ENCODE measurements at places on chromosomes 3 and 15. TPM values are rescaled to one million over a fixed set of nuclear protein-coding genes. Genes with fewer than 3 reads are reported as not detected.

DNA sequence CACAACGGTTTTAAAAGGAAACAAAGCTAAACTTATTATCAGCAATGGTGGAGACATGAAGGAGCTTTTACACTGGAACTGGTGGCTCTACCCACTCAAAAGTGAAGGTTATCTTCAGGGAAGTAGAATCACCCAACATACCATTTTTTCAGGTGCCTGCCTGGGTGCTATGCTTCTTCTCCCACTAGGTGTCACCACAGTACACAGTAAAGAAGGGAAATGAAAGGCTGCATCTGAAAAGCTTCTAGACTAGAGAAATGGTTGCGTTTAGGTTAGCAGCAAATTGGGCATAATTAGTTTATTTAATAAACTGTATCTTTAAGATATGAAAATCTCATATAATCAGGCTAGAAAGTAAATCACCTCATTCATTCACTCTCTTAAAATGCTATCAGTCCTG lies 47.0 kb upstream of the SELENOK start:
- DNase-seq: peak; percentile 80

GOLGA8N gene
- total RNA-seq: 12.8 TPM

DNA sequence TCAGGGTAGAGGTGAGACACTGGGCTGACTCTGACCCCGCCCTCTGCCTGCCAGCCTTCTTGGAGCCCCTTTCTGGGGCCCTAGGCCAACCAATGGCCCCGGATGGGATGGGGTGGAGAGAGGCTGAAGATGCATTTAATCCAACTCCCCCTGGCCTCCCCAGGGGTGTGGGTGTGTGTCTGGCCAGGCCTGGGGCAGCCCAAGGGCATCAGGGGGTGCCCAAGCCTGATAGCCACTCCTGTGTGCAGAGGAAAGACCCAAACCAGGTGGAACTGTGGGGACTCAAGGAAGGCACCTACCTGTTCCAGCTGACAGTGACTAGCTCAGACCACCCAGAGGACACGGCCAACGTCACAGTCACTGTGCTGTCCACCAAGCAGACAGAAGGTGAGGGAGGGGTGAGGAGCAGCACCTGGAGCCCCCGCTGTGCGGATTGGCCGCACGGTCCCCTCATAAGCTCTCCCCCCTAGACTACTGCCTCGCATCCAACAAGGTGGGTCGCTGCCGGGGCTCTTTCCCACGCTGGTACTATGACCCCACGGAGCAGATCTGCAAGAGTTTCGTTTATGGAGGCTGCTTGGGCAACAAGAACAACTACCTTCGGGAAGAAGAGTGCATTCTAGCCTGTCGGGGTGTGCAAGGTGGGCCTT lies 9.5 kb downstream of the SPINT1 start:
- no peak for DNase-seq

DNA sequence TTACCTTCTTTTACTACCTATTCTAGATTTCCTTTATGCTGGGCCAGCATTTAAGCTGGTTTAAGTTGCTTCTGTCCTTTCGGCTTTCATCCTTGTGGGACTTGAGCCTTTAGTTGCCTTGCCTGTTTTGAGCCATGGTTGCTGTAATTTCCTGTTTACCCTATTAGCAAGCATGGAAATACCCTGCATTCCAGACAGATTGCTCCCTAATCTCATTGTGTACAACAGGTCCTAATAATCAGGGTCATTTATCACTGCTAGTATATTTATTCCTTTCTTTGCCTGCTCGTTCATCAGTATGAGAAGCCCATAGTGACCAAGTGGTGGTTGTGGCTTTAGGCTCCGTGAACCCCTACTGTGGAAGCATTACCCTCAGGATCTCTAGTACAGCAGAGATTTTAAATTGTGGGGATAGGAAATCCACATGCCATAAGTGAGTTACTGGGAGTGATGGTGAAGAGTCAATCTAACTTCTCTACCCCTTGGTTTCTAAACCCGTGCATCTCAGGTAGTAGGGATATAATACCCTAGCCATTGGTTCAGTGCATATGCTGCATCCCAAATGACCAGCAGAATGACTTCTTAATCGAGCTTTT lies 31.9 kb downstream of the NCK1 start:
- no peak for DNase-seq

DNA sequence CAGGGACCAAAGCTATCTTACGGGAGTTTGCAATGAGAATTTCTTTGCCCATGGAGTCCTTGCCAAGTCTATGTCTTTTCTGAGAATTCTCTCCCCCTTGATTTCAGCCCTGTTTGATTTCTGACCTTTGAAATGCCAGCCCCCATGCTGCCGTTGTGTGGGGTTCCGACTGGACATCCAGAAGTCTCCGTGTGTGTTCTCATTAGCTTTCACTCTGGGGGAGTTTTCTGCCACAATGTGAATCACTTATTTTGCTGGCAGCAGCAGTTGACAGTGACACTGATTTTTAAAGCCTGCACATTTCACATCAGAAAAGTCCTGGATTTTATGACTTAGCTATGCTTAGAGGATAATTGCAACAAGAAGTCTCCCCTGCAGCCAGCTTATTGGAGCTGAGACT lies 98.4 kb upstream of the CTDSPL start:
- DNase-seq: no peak

ADGRG7 gene
- not detected for total RNA-seq

GRCh38 chr3:138329984-138330293 lies 288 bp upstream of the NME9 start:
- no peak for DNase-seq

DNA sequence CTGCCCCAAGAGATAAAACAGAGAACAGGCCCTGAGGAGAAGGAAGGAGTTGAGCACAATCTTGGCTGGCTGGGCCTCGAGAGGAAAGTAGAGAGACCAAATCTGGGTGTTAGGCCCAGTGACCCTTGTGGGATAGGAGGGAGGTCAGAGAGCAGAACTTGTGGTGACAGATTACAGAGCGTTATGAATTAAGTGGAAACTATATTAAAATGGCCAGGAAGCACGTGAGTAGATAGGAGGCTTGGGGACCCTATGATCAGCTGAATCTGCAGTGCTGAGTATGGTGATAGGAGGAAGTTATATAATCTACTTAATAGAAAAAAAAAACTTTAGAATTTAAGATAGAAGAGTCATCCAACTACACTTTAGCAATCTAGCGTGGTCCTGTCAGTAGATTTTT lies 30.0 kb downstream of the ST6GAL1 start:
- DNase-seq: no peak

DNA sequence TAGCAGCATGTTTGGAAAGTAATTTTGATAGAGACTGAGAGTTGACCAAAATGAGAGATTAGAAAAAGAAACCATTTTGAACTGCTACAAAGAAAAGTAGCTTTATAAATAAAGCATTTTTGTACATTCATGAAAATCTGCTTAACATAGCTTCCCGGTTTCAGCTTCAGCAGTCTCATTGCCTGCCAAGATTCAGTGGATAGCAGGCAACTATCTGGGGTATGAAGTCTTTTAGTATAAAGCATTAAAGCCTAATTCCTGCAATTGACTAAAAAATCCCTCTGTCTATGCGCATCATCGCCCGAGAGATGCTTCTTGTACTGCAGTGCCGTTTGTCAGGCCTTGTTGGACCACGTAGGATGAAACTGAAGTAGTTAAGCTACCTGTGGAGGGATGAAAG lies 588.4 kb downstream of the NAALADL2 start:
- no peak for DNase-seq

DNA sequence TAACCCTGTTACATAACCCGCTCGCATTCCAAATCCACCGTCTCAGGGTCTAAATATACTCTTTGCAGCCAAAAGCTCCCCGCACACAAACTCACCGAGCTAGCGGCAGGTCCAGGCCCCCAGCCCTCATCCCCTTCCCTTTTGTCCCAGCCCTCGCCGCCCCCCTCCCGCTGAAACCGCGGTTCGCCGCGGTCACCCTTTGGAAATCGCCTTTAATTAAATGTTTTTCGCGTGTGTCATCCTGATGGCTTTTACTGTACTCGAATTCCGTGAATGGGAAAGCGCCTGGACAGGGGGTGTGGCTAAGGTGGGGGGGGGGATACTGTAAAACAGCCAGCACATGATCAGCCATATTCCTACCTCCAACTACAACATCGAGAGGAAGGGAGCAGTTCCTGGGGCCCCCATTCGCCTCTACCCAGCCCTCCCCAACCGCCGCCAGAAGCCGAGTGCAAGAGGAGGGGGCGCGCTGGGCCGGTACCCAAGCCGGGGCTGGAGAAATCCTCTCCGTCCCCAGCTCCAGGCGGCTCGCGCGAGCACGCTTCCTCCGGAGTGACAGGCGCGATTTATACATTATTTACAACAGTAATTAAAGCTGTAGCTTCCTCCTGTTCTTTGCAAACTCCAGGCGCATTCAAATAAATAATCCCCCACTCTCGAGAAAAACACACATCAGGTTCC lies 1.7 kb downstream of the RORA start:
- DNase-seq: peak; percentile 72

DNA sequence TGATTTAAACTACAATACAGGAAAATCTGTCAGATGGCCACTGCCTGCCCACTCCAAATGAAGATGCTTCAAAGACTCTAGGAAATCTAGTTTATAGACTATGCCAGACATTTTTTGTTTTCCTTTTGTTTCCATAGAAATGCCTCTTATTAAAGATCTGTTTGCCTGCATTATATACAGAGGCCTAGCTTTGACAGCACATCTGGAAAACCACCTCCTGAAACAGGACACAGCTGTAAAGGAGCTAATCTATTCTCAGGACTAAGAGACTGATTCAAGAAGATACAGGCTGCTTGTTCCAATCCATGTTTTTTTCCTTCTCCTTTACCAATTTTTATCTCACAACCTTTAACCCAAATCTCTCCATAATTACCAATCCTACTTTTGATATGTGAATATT lies 75.3 kb upstream of the STRIT1 start:
- peak; percentile 65 for DNase-seq

GPR149 gene
- 0.41 TPM for total RNA-seq

RPP25 gene
- 3.3 TPM for total RNA-seq

GPR160 gene
- 1.3 TPM for total RNA-seq

- DNase-seq: no peak
Observed at GRCh38 chr3:54957711-54958110, 29.9 kb upstream of the LRTM1 start.

GRCh38 chr3:191380001-191380400 lies 49.7 kb upstream of the UTS2B start:
- no peak for DNase-seq

DNA sequence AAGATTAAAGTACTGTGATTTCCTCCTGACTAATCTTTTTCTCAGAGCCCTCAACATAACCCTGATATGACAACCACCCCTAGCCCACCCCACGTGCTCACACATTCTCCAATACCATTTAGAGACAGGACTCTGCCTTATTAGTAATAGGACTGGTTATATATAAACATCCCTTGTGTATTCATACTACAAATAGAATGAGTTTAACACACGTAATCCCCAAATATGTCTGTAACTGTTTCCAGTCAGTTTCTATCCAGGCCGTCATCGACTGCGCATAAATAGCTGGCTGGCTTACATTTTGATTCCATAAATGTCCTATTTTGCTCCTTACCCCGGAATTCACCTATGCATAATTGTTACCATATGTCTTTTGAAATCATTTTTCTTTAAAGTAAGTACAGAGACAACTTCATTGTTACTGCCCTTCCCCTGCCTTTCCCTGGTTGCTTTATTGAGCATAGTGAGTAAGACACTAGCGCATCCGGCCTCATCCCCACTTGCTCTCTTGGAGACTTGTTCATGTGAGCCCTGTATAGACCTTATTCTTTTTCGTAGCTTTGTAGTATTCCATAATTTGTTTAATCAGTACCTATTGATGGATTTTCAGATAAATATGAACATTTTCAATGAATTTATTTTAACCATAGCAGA lies 3.5 kb upstream of the P2RY14 start:
- DNase-seq: peak; percentile 56

DNA sequence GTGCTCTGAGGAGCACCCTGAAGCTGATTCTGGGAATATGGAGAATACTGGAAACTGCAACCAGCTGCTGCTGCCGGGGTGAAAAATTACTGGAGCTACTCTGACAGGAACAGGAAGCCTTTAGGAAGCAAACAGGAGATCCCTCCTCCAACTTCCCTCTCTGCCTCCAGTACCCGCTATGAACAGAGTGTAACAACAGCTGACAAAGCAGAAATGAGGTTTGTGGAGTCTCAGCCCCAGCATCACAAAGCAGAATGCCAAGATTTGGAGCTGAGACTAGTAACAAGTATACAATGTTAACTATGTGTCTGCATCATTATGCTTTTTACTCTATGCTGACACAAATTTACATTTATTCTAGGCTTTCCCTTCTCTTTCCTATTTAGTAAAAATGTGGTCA lies 22.7 kb upstream of the PIAS1 start:
- DNase-seq: no peak

GRCh38 chr15:84721371-84721770 lies 5.4 kb upstream of the SEC11A start:
- peak; percentile 64 for DNase-seq

- no peak for DNase-seq
Observed at GRCh38 chr15:50970524-50970923, 62.0 kb downstream of the AP4E1 start.

DNA sequence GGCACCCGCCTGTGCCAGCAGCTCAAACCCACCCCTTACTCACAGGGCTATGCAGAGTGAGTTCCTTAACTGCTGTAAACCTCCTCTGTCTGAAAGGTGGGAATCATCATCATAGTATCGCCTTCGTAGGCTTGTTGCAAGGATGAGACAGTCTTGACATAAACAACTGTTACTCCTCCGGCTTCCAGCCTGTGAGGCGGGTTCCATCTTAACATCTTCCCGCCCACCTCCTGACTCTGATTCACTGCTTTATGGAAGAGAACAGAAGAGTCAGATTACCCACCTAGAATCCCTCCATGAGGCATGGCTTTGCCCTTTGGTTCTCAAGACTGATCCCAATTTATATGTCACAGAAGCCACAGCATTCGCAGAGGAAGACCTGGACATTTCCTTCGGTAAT lies 21.9 kb downstream of the POLR2M start:
- no peak for DNase-seq

FAM81A gene
- total RNA-seq: 3.0 TPM

Measured in tongue (tissue), 3 donors.